Stimulated activated CD8-positive, alpha-beta memory T cell treated with anti-CD3 and anti-CD28 coated beads, Interleukin-15, amount 100 ng/mL, for 24 hours (primary cell): ENCODE measurements at places on chromosomes 7 and 10.

DNA sequence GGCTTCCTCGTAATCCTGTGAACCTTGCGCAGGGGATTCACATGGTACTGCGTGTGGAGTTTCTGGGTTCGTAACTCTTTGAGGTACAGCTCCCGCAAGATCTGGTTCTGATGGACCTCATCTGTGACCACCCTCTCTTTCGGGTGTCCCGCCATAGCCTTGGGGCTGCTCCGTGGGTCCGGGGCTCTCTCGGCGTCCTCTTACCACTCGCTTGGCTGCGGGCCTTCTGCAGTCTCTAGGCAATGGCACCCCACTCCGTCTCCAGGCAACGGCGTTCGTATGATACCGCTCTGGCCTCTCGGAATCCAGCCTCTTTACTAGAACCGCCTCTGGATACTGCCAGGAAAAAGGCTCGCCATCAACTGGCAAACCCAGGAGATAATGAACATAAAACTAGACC is 54.7 kb upstream of the AMPH start:
- DNase-seq: no peak

DNA sequence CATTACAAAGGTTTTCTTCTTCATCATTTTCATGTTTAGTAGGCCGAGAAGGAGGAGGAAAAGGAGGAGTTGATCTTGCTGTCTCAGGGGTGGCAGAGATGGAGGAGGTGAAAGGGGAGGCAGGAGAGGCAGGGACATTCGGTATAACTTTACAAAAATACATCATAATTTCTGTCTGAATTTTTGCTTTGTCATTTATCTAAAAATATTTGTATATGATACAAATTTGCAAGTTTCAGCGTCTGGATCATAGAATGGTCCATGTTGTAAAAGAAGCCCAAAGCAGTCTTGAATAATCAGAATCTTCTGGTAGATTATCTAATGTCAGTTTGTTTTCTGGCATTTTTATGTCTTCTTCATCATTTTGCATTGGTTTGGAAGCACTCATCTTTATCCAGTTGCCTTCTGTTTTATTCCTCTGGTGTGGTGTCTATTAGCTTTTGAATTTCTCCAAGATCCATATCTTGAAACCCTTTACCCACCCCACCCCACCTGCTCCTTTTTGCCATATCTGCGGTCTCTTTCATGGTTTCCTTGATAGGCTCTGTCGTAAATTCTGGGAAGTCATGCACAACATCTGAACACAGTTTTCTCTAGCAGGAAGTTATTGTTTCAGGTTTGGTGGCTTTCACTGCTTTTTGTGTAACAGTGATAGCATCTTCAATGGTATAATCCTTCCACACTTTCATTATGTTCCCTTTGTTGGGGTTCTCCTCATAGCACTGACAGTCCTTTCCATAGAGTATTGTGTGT is 95.0 kb downstream of the ST7 start:
- DNase-seq: no peak

DNA sequence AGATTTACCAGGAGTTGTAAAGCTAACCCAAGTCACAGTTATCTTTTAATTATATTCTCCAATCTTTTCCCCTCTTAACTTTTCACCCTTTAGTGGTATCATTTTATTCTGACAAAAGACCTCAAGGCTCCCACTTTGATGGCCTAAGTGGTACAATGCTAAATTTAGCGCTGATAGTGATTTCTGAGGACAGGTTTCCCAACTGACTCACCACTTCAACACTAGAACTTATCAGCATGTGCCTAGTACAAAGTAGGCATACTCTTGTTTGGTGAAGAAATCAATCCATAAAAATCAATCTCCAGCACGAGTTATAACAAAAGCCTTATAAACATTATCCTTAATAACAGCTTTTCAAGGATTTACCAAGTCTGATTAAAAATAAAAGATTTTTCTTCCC is 7.5 kb downstream of the SNX13 start:
- no peak for DNase-seq

- no peak for DNase-seq
Observed at GRCh38 chr10:94427166-94427565, 24.8 kb downstream of the TBC1D12 start.

DNA sequence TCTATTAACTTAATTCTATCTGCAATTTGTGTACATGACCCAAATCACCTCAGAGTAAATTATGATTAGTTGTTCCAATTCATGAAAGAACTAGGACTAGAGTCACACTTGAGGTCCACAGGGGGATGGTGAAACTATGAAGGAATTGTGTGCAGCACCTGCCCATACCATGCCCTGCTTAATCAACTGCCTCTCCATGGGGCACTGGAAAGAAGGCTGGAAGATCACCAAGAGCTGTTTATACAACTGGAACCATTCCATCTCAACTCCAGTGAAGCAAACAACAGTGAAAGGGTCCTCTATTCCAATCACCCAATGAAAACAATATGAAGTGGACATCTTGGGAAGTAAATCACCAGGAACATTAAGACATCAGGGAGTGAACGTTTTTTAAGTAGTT is 98.7 kb upstream of the SEMA3D start:
- DNase-seq: no peak

- no peak for DNase-seq
Observed at GRCh38 chr10:110357871-110358270, 53.2 kb upstream of the SMNDC1 start.

GRCh38 chr10:117968354-117969182 is 78.2 kb downstream of the RAB11FIP2 start:
- DNase-seq: no peak

- no peak for DNase-seq
Observed at GRCh38 chr7:46007990-46008643, 87.0 kb upstream of the IGFBP3 start.

DNA sequence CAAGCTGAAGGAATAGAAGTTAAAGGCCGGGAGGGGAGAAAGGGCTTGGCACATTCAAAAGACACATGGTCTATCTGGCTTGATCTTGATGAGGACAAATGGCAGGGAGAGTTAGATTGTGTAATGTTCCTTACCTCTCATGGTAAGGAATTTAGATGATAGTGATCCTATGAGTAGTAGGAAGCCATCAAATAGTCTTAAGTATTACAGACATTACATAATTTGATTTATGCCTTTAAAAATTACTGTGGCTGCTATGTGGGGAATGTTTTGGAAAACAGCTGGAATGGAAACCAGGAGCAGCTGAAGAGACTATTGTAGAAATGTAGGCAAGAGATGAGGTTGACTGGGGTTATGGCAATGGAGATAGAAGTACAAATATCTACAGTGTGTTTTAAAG is 351.3 kb upstream of the BMPER start:
- no peak for DNase-seq

DNA sequence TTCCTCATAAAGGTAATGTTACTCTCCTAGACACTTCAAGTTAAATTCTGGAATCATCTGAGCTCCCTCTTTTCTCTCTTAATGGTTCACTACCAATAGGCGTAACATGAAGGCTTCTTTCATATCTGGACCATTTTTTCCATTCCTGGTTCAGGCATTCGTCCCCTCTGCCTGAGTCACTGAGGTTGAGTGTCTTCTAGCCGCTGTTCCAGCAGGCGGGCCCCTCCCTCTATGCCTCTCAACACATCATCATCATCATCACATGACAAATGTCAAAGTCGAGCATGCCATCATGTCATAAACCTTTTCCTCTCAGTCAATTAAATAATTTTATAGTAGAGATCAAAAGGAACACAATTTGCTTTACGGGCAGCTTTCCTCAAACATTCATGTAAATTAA is 168.9 kb upstream of the ASAH2 start:
- no peak for DNase-seq

DNA sequence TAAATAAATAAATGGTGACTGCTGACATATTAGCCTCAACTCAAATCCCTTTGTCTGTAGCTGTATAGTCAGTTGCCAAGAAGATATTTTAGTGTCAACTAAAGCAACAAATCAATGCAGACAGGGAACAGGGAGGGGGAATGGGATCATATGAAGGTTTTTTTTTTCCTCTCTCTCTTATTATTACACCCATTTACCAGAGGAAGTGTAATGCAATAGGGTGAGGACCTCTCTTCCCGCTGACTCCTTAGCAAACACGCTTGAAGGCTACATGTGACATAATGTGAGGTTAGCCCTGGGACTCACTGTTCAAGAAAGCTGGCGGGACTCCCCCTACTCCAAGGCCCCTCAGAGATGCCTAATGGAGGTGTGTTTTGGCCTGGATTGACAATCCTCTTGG is 88.2 kb downstream of the CHRM2 start:
- no peak for DNase-seq

- no peak for DNase-seq
Observed at GRCh38 chr7:2380461-2380860, 22.9 kb upstream of the CHST12 start.

DNA sequence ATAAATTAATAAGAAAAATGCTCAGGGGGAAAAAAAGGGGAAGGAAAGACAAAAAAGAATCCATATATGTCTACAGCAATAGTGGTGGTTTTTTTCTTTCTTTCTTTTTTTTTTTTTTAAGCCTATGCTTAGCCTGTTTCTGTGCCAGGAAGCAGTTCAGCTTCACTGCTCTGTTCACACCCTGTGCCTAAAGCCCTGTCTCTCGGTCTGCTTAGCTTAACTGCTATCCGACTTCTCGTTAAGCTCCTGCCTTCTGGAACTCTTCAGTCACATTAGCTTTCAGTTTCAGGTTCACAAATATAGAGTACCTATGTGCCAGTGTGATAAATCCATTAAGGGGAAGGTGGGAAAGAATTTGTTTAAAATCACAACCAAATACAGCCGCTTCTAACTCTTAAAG is 26.5 kb upstream of the NRG3 start:
- no peak for DNase-seq

DNA sequence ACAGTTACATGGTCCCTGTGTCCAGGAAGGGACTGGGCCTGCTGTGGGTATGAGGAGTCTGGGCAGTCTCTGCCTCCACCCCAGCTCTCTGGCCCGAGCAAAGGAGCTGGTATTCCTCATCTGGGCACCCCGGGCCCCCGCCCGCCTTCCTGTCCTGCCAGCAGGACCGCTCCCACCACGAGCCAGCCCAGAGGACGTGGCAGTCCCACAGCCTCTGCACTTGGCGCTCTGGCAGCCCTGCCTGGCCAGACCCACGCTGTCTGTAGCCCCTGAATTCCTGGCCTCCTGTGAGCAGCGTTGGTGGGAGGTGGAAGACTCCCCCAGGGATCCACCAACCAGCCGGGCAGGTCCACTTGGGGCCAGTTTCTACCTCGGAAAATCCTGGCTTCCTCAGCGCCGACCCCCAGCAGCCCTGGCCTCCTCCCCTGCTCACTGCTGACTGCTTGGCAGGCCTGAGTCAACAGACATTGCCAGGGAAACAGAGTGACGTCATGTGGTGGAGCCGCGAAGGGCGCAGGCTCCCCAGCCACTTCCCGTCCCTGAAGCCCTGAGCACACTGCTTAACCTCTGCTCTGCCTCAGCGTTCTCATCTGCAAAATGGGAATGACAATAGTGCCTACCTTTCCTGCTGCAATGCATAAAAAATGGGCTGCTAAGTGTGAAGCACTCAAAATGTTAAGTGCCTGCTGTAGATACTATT is 21.6 kb upstream of the LIMK1 start:
- peak; percentile 16 for DNase-seq

GRCh38 chr7:44046321-44047061 is 2.0 kb downstream of the DBNL start:
- no peak for DNase-seq

DNA sequence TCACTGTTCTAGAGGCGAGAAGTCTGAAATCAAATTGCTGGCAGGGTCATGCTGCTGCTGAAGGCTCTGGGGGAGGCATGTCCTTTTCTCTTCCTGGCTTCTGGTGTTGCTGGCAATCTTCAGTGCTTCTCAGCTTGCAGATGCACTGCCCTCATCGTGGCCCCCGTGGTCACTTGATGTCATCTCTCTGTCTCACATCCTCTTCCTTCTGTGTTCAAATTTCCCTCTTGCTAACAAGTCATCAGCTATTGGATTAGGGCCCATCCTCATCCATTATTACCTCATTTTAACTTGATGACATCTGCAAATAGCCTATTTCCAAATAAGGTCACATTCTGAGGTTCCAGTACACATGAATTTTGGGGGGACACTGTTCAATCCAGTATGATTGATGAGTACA is 36.6 kb upstream of the SRGN start:
- DNase-seq: no peak

DNA sequence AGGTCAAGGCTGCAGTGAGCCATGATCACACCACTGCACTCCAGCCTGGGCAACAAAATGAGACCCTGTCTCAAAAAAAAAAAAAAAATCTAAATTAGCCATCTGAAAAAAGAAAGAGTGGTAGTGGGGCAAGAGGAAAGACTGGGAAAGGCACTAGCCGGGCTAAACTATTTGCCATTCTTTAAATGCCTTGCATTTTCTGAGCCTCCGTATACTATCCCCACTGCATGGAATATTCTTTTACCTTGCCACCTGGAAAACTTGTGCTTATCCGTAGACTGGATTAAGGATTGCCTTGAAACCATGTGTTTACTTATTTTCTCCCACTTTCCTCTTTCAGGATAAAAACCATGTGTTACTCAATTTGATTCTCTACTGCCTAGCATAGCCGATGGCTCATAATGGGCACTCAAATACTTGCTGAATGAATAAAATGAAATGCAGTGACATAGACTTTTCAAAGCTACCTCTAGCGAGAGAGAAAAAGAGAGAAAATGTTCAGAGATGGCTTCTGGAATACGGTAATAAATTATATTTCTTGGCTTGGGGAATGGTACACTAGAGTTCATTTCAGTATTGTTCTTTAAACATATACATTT is 30.6 kb downstream of the HYCC1 start:
- no peak for DNase-seq

- no peak for DNase-seq
Observed at GRCh38 chr7:105935250-105935649, 27.8 kb upstream of the CDHR3 start.

DNA sequence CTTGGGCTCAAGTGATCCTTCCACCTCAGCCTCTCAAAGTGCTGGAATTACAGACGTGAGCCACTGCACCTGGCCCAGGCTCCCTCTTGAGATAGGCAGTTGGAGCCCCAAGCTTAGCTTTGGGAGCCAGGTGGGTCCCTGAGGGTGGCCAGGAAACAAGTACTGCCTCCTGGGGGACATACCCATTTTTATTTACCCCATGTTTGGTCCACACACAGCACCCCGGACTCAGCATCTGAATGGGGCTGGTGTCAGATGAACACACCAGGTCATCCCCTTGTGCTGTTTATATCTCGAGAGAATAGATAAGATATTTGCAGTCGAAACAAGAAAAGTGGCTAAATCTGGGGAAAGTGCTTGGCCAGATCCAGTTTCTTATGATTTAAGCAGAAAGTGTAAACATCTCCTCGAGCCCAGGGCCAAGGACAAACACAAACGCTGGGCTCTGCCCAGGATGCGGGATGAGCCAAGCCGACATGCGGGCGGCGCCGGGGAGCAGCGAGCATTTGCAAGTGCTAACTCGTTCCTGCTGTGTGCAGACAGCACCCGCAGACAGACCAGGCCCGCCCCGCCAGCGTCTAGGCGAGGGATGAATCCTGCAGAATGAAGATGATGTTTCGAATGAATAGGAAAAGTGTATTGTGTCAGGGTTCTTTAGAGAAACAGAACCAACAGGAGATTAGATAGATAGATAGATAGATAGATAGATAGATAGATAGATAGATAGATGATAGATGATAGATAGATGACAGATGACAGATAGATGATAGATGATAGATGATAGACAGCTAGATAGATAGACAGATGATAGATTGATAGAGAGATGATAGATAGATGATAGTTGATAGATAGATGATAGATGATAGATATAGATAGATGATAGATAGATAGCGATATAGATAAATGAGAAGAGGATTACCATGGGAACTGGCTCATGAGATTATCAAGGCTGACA is 44.4 kb upstream of the OCM2 start:
- no peak for DNase-seq

- no peak for DNase-seq
Observed at GRCh38 chr10:98391065-98391464, 23.9 kb downstream of the PYROXD2 start.

- DNase-seq: no peak
Observed at GRCh38 chr7:95545007-95545615, 51.2 kb downstream of the PDK4 start.
